Gastroesophageal sphincter (tissue), 4 donors: ENCODE measurements at places on chromosomes 3 and 15. TPM values are rescaled to one million over a fixed set of nuclear protein-coding genes. Genes with fewer than 3 reads are reported as not detected.

Gene ZCWPW2
- total RNA-seq = 9.8 TPM

Gene SH2D7
- total RNA-seq = not detected

Gene BOC
- total RNA-seq = 41.5 TPM

DNA sequence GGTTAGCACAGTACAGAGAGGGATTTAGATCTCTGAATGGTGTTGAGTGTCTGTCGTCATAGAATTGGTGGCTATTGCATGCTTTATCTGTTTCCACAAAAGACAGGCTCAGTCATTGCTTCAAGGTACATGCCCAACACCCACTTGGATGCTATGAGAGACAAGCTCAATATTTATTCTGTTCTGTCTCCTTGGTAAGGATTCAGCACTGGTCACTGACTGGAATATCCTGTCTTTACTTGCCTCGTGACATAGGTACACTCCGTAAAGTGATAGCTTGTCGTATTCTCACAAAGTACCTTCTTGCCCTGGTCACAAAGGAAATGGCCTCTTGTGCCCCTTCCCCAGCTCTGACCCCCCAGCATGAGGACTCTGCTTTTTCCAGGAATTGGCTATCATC lies 72.8 kb upstream of the CTNNB1 start:
- no peak for ATAC-seq
